A673 (cell line): ENCODE measurements at places on chromosomes 6 and 20. TPM values are rescaled to one million over a fixed set of nuclear protein-coding genes. Genes with fewer than 3 reads are reported as not detected.
A peak's percentile ranks its signal among the peaks of the same experiment; 100 is the strongest.

Gene TFAP2C
- 0.11 TPM in 2 replicates for total RNA-seq

Gene SOBP
- 3.3 TPM in 2 replicates for total RNA-seq

Gene DAAM2
- total RNA-seq, result 4.8 and 5.7 TPM in 2 replicates

Gene DEFB113
- total RNA-seq, result not detected in 2 replicates

DNA sequence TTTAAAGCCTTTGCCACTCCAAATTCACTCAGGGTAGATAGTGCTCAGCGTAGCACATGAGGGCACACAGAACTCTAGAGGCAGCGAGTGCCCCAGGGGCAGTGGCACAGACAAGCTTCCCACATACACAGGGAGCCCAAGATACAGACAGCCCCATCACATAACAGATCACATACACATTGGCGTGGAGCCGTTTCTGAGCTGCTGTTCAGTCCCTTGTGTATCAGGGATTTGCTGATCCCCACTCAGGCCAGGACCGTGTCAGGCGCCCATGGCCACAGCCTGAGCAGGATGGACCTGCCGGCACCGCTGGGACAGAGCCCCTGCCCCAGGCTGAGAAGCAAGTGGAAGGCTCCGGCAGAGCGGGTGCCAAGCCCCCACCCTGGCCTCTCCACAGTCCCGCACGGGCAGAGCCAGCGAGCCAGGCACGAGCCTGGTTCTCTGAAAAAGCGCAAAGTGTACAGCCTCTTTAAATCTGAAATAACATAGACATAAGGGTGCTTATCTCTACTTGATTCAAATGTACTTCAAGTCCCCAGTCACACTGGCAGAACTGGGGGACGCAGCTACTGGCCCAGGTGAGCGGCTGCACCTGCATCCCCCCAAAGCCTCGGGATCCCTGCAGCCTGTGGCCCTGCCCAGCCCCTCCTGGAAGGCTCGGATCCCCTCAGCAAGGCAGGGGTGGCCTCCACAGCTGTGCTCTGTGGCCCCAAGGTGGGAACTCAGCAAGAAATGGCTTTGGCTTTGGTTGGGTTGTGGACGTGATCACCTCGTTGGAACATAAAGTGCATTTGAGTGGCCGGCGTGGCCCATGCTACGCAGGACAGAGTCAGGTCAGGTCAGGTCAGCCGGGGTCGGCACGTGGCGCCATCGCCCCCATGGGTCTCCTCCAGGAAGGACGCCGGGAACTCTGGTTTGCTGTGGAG is 231.3 kb downstream of the ERMARD start:
- no peak for DNase-seq

DNA sequence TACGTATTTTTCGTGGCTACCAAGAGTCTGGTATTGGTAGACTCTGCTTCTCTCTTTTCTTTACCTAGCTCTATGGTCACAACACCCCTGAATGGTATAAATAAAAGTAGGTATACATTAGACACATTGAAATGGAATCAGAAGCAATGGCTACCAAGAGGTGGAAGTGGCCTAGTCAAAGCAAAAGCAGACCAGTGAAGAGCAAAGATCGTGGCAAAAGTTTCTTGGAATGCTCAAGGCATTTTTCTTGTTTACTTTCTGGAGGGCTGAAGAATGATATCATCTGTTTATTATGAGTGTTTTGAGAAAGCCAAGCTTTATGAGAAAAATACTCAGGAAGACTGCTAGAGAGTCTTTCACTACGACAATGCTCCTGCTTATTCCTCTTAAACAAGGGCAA is 28.6 kb upstream of the MOCS1 start:
- DNase-seq, result no peak

DNA sequence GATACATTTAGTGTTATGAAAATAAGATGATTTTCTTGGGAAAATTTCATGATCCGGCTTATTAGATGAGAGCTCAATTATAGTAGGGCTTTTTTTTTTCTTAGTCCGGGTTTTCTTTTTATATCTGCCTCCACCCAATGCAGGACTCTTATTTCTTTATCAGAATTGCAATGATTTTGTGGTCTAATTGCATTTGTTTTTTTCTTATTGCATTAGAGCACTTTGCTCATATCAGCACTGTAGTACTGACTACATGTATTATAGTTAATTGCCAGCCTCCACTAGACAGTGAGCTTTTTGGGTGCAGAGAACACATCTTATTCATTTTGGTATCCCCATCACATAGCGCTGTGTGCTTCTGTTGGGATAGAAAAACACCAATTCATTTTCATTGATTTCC is 50.0 kb downstream of the FBXO5 start:
- no peak for DNase-seq

GRCh38 chr6:701700-702479 is 9.0 kb upstream of the EXOC2 start:
- no peak for DNase-seq

DNA sequence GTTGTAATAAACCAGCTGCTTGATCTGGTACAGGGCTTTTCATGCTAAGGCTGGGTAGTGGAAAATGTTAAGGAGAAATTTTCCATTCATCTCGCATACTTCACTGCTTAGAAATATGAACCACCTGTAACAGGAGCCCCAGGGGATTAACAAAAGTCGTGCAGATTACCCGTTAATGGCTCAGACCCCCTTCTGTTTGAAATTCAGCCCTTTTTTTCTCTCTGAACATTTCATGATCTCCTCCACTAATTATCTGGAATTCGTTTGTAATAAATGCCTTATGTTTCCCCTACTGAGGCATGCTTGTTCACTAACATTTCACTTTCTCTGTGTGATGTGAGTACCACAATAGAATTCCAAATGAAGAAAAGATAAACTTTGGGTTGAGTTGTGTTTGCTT is 336.4 kb upstream of the HSF2 start:
- peak; percentile 42 for DNase-seq

- no peak for DNase-seq
Measured at GRCh38 chr6:107627969-107628368, 138.1 kb downstream of the SOBP start.

DNA sequence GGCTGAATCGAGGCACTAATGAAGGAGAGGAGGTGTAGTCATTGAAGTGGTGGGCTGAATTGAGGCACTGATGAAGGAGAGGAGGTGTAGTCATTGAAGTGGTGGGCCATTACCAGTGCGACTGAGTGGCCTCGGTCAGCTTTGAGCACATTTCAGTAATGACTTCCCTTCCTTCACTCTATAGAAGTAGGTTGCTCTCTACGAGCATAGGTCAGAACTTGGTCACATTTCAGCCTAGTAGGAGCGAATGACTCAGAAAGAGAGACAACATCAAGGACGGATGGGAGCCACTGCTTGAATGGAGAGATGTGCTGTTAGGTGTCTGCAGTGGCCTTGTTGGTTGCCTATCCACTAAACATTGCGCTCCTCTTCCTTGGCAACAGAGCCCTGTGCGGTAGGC is 39.5 kb downstream of the ZDHHC14 start:
- no peak for DNase-seq

DNA sequence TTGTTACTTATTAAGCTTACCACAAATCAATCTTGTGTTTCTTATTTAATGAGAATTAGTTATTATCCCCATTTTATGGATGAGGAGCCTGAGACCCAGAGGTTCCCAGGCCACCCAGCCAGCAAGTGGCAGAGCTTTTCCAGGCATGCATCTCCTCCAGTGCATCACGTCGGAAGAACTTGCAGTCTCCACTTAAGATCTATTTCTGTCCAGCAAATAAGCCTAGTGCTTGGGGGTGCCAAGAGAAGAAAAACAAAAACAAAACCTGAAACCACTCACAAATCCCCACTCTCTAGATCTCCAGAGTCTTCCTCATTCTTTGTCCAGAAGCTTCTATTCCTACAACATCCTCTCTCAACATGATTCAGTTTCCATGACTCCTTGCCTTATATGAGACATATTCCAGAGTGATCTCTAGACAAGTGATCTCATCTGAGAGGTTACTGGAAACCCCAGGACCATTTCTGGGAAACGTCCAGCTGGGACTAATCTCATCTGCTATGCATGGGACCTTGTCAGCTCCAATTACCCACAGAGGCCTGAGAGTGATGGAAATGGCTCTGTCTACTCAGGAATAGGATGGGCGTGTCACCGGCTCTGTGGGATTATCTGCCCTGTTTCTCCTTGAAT is 4.1 kb downstream of the GUCA1B start:
- no peak for DNase-seq

DNA sequence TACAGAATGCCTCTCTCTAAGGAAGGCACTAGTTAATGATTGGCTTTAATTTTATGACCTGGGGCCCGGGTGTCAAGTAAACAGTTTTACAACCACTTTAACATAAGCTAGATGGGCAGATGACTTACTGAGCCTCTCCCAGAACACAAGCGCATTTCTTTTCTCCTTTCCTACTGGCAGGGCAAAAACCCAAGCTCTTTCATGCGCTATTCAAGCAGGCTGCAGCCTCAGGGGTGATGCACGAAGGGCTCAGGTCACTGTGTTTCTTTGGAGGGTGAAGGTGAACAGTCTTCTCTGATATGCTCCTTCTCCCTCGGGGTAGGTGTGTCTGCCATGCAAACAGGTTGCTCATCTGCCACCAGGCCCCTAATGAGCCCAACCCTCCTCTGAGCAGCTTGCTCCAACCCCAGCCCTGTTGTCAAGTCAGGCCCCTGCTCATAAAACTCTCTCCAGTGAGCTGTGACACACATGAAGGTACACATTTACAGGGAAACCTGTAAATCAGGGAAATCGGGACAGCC is 73.5 kb upstream of the CDH4 start:
- DNase-seq, result no peak

DNA sequence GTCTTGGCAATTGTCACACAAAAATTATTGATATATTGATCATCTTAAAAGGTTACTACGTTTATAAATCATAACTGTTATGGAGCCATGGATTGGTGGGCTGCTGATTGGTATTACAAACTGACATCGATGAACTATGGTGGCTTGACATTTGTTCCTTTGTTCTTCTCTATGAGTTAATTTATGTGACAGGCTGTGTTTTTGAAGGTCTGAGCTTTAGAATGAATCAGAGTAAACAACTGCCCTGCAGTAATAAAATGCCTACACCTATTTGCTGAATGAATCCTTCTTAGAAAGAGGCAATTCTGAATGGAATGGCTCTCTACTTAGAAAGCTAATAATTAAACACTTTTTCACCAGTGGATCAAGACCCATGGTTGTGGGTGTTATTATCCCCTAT is 506.3 kb upstream of the SPTLC3 start:
- no peak for DNase-seq

GRCh38 chr6:111992851-111993250 is 61.1 kb upstream of the CCN6 start:
- DNase-seq, result peak; percentile 70

DNA sequence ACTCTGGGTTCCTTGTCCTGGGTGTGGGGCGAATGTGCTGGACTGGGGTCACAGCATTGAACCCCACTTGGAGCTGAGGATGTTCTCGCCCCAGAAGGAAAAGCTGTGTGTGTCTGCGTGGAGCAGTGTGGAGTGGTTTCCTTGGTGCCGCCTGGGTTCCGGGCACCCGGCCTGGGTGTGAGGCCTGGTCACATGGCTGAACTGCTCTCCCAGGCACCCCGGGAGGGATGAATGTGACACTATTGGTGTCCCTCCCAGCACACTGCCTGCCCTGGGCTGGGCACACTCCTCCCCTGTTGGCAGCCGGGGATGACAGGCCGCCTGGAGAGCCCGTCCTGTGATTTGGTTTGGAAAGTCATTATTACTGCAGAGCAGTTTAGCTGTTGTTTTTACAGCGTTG is 12.3 kb downstream of the MYT1 start:
- no peak for DNase-seq

DNA sequence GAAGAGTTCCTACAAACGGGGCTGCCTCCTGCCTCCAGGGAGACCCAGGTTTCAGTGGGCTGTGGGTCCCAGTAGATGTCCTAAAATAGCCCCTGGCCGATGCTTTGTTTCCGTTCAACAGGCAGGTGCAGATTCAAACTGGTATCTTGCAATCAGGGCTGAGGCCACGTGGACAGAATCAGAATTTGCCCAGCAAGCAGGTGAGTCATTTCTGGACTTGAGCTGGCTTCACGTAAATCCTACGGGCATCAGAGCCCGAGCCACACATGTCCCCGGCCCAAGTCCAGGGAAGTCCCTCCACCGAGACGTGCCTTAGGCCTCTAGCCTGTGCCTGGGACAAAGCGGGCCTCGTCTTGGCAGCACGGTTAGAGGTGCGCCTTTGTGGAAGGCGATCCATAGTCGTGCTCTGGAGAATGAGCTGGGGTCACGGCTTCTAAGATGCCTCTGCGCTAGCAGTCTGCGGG is 101.6 kb upstream of the FRMD1 start:
- no peak for DNase-seq

- DNase-seq, result no peak
Measured at GRCh38 chr6:168428052-168428826, 12.7 kb upstream of the SMOC2 start.

DNA sequence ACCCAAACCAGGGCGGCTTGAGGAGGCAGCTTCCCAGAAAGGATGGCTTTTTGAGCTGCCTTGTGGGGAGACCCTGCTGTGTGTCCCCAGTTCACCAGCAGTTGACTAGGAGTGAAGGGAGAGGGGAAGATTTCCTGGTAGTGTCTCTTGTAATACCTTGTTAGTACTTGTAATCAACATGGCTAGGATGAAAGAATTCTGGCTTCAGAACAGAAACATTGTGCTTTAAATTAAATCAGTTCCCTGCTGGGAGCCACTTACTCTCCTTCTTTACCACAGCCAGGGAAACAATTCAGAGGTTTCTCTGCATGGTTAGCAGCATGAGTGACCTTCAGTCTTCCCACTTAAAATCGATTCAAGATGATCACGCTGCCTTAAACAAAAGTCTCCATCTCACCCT is 525.4 kb upstream of the ID4 start:
- DNase-seq, result peak; percentile 31

DNA sequence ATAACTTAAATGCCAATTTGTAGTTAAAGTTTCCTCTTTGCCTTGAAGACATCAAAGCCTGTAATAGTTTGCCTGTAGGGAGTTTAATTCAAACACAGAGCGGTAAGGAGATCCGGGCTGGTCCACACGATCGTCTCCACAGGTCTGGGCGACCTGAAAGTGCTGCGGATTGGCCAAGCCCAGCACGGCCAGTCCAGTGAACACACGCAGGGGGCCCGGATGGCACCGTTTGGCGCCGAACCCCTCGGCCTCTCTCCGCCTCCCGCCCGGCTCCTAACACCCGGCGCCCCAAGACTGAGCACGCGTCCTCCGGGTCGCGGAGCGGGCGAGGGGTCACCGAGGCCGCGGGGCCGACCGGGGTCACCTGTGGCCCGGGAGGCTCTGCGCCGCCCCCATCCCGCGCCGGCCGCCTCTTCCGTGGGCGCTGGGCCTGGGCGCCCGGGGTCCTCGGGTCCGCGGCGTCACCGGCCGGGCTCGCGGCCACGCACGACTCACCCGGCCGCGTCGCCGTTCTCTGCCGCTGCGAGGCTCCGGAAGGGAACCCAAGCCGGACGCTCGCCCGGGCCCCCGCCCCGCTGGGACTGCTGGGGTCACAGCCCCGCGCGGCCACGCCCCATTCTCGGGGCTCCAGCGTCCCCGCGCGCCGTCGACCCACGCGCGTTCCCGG is 481 bp downstream of the SERPINB6 start:
- peak; percentile 32 for DNase-seq
